ENCODE measurements at places on chromosomes 4 and X.
A peak's percentile ranks its signal among the peaks of the same experiment; 100 is the strongest.

DNA sequence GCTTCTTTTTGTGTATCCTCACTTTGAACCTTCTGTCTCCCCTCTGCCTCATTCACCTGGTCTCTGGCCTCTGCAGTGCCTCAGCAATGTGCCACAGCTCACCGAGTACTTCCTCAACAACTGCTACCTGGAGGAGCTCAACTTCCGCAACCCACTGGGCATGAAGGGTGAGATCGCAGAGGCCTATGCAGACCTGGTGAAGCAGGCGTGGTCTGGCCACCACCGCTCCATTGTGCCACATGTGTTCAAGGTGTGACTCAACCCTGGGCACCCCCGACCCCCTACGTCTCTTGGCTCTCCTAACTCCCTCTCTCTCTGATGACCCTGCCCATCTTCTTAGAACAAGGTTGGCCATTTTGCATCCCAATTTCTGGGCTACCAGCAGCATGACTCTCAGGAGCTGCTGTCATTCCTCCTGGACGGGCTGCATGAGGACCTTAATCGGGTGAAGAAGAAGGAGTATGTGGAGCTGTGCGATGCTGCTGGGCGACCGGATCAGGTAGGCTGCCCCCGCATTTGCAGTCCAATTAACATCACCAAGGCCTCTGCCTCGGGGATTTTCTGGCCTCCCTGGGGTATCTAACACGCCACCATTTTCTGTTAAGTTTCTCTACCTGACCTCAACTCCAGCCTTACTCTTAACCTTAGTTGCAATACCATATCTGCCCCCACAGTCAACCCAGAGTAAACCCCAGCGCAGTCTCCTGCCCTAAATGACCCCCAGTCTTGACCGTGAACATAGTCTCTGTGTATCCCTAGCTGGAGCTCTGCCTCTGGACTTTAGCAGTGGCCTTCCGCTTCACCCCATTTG is 8.6 kb downstream of the USP11 start:
- no peak for DNase-seq

- DNase-seq: no peak
Measured at GRCh38 chr4:137980641-137981040, 261.5 kb downstream of the SLC7A11 start.

GRCh38 chr4:101977076-101977475 is 186.5 kb downstream of the BANK1 start:
- no peak for DNase-seq

DNA sequence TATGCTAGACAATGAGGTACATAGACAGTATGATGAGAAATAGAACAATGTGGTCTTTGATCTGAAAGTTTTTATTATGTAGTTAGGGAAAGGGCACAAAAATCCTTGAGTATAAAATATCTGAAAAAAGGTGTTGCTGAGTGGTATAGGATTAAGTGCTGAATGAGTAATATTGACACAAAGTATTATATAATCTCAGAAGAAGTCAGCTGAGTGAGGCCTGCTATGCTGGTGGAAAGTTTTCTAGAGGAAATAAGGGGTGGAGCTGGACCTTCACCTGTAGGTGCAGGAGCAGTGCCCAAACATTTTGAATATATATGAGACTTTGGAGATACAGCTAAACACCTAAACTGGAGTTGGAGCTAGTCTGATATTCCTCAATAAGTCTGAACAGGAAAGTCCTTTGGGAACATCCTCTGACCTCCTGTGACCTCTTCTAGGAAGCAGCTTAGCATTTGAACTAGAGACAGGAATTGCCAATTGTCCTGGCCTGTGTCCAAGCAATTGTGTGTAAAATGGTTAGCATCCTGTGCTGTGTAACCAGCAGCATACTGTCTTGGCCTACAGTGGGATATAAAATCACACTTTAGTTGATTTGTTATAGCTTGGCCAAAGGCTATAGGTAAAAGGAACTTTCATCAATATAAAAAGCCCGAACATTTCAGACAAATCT is 285.3 kb downstream of the ANKRD50 start:
- DNase-seq: no peak

DNA sequence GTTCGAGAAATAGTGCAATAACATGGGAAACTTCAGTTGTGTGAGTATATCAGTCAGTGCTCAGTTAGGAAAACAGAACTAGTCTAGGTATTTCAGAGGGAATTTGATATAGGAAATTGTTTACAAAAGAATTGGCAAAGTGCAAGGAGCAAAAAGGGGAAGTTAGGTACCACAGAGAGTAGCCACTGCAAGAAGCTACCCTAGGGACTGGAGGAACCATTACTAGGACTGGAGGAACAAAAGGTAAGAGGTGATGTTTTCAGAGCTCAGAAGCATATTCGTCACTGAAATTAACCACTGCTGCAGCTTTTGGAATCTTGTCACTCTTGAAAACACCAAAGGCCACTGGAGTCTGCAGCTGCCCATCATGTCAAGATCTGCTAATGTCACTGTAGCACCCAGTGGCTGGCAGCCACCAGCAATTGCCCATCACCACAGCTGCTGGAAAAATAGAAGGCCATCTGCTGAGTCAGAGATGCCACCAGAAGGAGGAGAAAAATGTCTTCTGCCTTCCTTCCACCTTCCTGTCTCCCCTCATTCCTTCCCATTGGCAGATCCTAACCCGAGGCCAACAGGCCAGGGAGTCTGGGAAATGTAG is 160.6 kb upstream of the RPS6KA3 start:
- no peak for DNase-seq

- DNase-seq: no peak
Measured at GRCh38 chrX:131841496-131842437, 181.3 kb upstream of the STK26 start.

GRCh38 chr4:38958453-38959190 is 73.6 kb downstream of the TMEM156 start:
- DNase-seq: no peak

- DNase-seq: no peak
Measured at GRCh38 chr4:90281541-90282355, 154.6 kb downstream of the CCSER1 start.

DNA sequence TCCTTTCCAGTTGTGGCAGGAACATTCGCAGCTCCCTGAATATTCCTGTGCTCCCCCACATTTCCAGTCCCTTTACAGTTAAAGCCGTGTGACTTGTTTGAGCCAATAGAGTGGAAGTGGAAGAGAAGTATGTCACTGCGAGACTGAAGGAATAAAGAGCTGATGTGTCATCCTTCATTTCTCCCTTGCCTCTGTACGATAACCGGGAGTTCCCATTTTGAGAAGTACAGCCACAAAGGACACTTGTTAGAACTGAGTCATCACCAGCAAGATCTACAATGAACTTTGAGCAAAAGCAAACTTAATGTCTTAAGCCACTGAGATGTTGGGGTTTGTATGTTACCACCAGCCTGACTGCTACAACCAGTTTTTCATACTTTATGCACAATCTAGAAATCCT is 92.3 kb downstream of the SPRY1 start:
- no peak for DNase-seq

DNA sequence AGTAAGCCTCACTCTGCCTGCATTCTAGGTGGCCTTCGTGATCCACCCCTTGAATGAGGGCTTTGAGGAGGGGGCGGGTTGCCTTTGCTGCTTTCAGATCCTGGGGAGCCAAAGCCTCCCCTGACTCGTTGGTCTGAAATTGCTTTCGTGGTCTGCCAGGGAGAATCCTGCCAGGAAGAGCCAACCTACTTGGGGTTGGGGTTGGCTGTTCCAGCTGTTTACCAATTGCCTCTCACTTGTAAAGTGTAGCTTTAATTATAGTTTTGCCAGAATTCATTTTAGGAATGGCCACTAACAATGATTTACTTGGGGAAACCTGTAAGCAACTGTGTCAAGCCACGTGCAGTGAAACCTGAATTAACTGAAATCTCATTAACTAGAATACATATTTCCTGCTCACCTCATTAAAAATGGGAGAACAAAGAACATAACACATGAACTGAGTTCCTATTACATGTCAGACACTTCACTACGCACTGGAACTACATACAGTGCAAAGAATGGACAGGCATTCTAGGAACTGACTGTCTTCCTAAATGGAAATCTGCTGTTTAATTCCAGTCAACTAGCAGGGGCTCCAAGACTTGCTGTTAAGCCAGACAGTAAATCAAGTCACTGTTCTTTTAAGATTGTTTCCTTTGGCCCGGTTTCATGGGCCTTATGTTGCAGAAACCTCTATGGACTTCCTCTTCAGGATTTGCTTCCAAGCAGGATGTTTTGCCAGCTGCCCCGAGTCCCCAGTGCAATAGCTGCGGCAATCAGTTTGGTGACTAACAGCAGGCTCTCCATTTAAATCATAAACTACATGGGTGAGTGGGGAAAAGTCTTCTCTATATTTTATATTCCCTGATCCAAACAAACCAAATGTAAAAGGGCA is 16.4 kb upstream of the NKRF start:
- DNase-seq: no peak

- DNase-seq: peak; percentile 79
Measured at GRCh38 chrX:11792461-11793421, 34.7 kb downstream of the MSL3 start.

DNA sequence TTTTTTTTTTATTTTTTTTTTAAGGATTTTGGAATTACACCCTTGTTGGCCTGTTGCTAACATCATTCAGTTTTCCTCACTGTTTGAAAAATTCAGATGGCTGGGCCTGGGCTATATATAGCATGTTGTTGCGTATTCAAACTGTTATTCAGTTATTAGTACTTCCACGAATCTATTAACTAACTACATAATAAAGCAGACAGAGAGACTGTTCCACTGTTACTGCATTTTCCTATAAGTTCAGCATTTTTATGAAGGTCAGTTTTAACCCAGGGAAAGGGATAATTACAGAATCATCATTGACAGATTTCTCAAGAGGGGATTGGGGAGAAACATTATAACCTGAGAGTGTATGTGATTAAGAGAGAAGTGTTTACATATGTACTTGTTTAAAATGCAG is 3.1 kb downstream of the DOCK11 start:
- DNase-seq: no peak

GRCh38 chr4:82423245-82424054 is 6.8 kb downstream of the HNRNPDL start:
- DNase-seq: no peak

DNA sequence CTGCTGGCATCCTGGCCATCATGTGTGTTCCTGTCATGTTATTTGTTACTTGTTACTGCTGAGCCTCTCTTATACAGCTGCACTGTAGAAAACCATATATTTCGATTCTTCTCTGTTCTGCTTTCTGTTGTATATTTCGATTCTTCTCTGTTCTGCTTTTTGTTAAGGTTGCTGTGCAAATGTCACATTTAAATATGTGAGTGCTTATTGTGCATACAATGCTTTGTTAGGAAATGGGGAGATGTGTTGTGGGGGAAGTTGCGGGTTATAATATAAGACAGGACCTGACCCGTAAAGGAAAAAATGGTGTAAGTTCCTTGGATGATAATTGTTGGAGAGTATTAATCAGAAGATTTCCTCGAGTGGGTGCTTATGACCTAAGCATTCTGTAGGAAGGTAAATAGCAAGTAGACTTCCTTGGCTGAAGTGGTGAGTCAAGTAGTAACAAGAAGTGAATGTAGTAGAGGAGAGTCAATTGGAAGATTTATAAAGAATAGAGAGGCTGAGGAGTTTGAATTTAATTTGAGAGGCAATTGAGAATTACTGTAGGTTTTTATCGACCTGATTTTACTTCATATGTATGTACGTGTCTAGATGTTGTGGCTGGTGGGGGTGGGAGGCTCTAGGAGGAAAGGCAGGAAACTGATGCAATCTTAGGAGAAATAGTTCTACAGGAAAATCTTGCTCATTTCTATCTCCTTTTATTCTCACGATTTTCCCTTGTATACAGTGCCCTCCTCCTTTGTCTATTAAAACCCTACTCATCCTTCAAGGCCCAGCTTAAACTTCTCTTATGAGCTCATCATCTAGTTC is 8.5 kb downstream of the OGT start:
- peak; percentile 55 for DNase-seq

DNA sequence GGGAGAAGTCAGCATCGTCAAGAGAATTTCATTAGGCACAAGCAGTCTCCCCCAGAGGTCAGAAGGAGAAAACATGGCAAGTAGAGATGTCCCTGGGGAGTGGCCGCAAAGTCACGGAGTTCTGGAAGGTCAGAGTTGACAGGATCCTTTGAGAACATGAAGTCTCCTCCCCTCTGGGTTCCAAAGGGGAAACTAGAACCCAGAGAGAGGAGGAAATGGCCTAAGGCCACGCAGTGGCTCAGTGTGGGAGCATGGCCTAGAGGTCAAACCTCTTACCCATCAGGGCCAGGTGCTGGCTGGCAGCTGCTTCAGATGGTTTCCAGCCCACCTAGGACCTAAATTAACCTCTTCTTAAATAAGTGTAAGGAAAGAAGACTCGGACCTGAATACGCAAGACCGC is 884 bp downstream of the IDH3G start:
- DNase-seq: no peak

GRCh38 chr4:169420291-169420690 is 149.5 kb upstream of the SH3RF1 start:
- no peak for DNase-seq

DNA sequence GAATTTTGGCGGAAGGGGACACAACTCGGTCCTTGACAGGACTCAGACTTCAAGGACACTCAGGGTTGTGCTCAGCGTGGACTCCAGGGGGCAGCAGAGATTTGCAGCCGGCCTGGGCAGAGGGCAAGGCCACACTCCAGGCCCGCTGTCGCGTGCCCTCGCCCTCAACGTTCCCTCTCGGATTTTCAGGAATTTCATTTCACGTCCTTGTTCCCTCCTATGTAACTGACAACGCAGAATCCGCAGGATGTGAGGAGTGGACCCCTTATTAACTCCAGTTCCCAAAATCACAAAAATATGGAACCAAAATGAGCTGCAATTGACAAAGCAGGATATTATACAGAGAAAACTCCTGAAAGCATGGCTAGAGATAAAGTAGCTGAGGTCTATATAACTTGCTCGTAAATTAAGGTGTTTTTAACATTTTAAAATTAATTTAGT is 21.0 kb upstream of the DCTD start:
- peak; percentile 46 for DNase-seq

- no peak for DNase-seq
Measured at GRCh38 chrX:145405012-145405411, 157.7 kb downstream of the SPANXN1 start.

- DNase-seq: no peak
Measured at GRCh38 chr4:118918388-118918787, 29.7 kb downstream of the SYNPO2 start.

- no peak for DNase-seq
Measured at GRCh38 chr4:76203541-76203940, 10.1 kb downstream of the SCARB2 start.

- DNase-seq: no peak
Measured at GRCh38 chr4:60129740-60130139, 1070.4 kb upstream of the ADGRL3 start.

- DNase-seq: no peak
Measured at GRCh38 chr4:43837171-43837570, 611.4 kb downstream of the KCTD8 start.

GRCh38 chrX:110578270-110578669 is 217.3 kb downstream of the CHRDL1 start:
- DNase-seq: no peak

All from CD4-positive, alpha-beta memory T cell (primary cell).